Uterus (tissue), 4 donors: ENCODE measurements at places on chromosomes 4 and X. TPM values are rescaled to one million over a fixed set of nuclear protein-coding genes. Genes with fewer than 3 reads are reported as not detected.
A peak's percentile ranks its signal among the peaks of the same experiment; 100 is the strongest.

Gene EDA
- 2.1 TPM for total RNA-seq

Gene ZMAT1
- total RNA-seq: 12.9 TPM

Gene NPY1R
- 5.9 TPM for total RNA-seq

Gene TEC
- total RNA-seq: 2.3 TPM

Gene MED12
- total RNA-seq: 11.2 TPM

Gene ERCC6L
- 0.52 TPM for total RNA-seq

Gene COX7B2
- not detected for total RNA-seq

Gene ARL9
- not detected for total RNA-seq

Gene FAT1
- total RNA-seq: 11.5 TPM

Gene EPGN
- 0.26 TPM for total RNA-seq

Gene MAGEA2
- not detected for total RNA-seq

Gene VEGFC
- 31.5 TPM for total RNA-seq

Gene MAGED4
- total RNA-seq: 15.9 TPM

GRCh38 chr4:15317246-15317645, 110.6 kb upstream of the C1QTNF7 start:
- H3K27me3 ChIP-seq: no peaks in the 10 kb centered on the region
- no peak overlapping the region for H3K27ac ChIP-seq
- H3K4me1 ChIP-seq: no peaks in the 10 kb centered on the region
- no peak overlapping the region for H3K4me3 ChIP-seq
- no peaks in the 10 kb centered on the region for H3K36me3 ChIP-seq

DNA sequence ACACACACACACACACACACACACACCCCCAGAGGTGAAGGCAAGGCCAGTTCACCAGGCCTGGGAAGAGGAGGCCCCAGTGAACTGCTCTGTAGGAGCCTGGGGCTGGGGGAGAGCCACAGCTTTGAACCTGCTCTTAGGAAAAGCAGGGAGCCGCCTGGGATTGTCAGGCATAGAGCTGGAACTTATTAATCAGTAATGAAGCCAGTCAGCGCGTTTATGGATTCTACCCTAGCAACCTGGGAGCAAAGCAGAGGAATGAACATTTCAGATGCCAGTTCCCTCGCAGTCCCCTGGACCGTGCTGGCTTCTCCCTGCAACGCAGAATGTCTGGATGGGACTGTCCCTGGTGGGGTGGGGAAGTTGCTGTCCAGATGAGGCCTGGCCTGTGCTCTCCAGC, 45.3 kb upstream of the DDX3X start:
- no peaks in the 10 kb centered on the region for H3K36me3 ChIP-seq
- no peak for DNase-seq
- H3K27me3 ChIP-seq: no peaks in the 10 kb centered on the region
- no peaks in the 10 kb centered on the region for H3K4me1 ChIP-seq
- no peak overlapping the region for H3K4me3 ChIP-seq

DNA sequence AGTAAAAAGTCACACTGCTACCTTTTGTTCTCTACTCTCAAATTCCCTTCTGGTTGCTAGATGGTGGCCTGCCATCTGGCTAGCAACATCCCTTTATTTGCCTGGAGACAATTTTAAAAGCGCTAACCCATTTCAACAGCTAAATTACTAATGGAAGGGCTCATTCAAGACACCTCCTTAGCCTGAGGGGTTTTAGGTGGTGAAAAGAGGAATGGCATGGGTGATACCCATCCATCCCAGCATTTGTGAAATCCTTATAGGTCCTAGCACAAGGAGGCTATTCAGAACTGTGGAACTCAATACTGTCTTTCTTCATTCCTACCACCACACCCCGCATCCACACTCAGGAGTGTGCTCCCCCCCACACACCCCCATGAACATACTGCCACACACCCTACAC, 33.5 kb downstream of the ARHGEF9 start:
- DNase-seq: no peak
- H3K4me1 ChIP-seq: no peaks in the 10 kb centered on the region
- no peak overlapping the region for H3K4me3 ChIP-seq
- no peak overlapping the region for H3K27ac ChIP-seq
- H3K27me3 ChIP-seq: no peaks in the 10 kb centered on the region

DNA sequence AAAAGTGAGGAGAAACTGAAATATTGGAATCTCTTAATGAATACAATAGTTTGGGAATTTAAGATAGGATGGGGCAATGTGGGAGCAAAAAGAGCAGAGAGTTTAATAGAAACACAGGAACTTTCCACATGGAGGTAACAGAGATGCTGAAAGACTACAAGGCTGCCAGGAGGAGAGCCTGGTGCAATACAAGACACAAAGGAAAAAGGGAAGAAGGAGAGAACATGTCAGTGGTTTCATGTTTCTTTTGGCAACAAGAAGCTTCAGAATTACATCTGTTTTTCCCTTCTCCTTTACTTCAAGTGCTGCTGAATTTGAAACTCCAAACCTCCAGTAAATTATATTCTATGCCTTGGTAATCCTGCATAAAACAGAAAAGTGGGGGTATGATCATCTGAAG, 474.3 kb downstream of the FAT4 start:
- H3K4me1 ChIP-seq: no peaks in the 10 kb centered on the region
- H3K4me3 ChIP-seq: no peak overlapping the region
- no peak for DNase-seq
- no peaks in the 10 kb centered on the region for H3K27me3 ChIP-seq
- no peaks in the 10 kb centered on the region for H3K36me3 ChIP-seq

DNA sequence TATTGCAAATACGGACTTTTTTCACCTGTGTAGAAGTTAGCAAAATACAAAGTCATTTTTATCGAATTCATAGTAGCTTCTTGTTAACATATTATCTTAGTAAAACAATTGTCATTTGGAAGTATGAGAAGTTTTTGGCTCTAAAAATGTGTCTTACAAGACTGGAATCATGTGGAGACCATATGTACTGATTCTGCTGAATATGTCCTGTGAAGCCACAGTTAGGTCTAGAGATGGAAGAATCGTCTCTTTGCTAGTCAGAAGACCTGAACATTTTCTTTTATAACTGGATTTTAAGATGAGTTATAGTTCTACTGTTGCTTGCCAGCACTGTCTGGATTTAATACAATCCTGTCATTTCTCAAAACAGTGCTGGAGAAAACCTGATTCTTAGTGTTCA, 29.0 kb downstream of the TMEM165 start:
- no peak for DNase-seq
- H3K27me3 ChIP-seq: no peaks in the 10 kb centered on the region

- no peaks in the 10 kb centered on the region for H3K27me3 ChIP-seq
- peak overlapping the region; percentile 66 for H3K27ac ChIP-seq
- DNase-seq: no peak
Measured at GRCh38 chr4:6450709-6451108, 21.7 kb downstream of the PPP2R2C start.

GRCh38 chrX:110395877-110396276, 37.2 kb downstream of the RTL9 start:
- DNase-seq: no peak
- no peak overlapping the region for H3K27ac ChIP-seq
- H3K36me3 ChIP-seq: no peaks in the 10 kb centered on the region
- H3K4me3 ChIP-seq: no peak overlapping the region

DNA sequence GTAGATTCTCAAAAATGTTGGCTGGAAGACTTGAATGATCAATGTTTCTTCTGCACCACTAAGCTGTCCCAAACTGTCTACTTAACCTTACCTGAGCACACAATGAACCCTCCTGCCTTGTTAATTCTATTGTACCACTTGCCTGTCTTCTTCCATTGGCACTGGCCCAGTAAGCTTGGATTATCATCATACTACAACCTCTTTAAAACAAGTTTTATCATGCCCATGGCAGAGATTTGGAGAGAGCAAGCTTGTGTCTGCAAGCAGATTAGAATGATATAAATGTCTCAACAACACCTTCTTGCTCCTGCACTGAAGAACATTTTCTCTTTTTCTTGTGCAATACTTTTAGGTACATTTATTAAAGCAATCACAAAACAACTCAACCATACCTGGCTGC, 74.0 kb upstream of the VMA21 start:
- H3K4me1 ChIP-seq: no peaks in the 10 kb centered on the region
- H3K4me3 ChIP-seq: no peak overlapping the region
- no peaks in the 10 kb centered on the region for H3K36me3 ChIP-seq
- H3K27ac ChIP-seq: no peak overlapping the region
- DNase-seq: no peak
- H3K27me3 ChIP-seq: no peaks in the 10 kb centered on the region

DNA sequence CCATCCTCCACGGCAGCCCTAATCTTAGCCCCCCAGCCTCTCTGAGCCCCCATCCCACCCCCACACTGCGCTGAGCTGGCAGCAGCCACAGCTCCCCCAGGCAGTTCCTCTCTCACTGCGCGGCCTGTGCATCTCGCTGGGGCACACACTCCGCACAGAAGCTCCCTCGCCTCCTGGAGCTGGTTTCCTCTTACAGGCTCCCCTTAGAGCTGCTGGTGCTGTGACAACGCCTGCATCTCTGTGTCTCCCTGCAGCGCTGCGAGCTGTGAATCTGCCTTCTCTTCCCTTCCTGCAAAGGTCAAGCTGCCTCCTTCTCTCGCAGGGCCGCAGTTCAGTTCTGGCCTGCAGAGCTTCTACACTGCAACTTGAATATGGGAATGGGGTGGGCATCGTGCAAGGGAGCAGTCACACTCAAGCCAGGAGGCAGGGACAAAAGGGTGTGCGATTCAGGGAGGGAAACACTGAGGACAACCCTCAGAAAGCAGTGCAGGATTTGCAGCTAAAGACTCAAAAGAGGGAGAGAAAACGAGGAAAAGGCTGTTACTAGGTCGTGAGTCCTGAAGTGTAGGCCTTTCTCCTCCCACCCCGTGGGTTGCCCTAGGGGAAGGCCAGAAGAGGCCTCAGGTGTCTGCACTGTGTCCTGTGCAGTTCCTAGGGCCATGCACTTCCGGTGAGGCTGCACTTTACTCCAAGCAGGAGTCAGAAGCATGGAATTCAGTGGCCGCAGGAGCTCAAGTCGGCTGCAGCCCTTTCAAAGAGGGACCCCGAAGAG, 87.0 kb downstream of the BCOR start:
- peak overlapping the region; percentile 93 for H3K27ac ChIP-seq
- H3K36me3 ChIP-seq: no peaks in the 10 kb centered on the region
- no peaks in the 10 kb centered on the region for H3K27me3 ChIP-seq
- H3K4me1 ChIP-seq: peaks cover 3% of the 10 kb centered on the region

DNA sequence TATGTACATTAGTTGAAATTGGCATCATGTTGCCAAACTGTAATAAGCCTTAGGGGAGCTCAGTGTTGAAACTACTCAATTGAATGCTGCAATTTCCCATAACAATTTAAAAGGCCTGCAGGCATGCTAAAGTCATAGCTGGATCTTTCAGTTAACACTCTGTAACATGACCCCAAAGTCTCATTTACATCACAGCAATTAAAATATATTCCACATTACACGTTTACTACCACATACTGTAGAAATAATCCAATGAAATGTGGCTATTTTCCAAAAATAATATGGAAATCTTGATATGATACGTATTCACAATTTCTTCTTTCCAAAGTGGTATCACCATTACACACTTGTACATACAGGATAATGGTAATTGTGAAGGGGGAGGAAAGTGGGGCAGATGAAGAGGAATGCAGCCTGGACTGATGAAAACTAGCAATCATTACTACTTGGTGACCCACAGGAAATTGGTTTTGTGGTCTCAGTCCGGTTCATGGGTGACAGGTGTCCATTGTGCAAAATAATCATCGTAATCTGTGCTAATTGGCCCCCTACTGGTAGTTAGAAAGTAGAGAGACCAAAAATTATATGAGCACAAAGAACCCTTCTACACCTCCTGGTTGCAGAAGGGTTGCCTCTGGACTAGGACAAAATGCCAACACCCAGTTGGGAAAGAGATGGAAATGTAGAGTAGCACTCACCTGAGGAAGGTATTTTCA, 63.7 kb downstream of the TENM3 start:
- H3K4me1 ChIP-seq: no peaks in the 10 kb centered on the region
- no peak for DNase-seq
- no peaks in the 10 kb centered on the region for H3K36me3 ChIP-seq
- no peak overlapping the region for H3K27ac ChIP-seq
- H3K4me3 ChIP-seq: no peak overlapping the region
- no peaks in the 10 kb centered on the region for H3K27me3 ChIP-seq

DNA sequence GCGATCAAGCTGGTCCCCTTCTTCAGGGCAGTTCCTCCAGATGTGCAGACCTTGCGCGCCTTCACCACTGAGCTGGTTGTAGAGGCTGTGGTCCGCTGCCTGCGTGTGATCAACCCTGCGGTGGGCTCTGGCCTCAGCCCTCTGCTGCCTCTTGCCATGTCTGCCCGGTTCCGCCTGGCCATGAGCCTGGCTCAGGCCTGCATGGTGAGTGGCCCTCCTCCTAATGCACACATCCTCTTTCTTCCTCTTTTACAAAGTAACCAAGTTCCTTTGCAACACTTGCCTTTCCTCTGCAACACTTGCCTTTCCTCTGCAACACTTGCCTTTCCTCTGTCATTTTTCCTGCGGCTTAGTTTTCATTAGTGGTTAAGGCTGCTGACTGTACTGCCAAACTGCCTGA, 1.8 kb downstream of the CCDC22 start:
- no peaks in the 10 kb centered on the region for H3K36me3 ChIP-seq
- H3K27ac ChIP-seq: no peak overlapping the region
- DNase-seq: no peak

- DNase-seq: no peak
- no peak overlapping the region for H3K27ac ChIP-seq
Measured at GRCh38 chr4:28287831-28288233, 1427.2 kb downstream of the STIM2 start.

DNA sequence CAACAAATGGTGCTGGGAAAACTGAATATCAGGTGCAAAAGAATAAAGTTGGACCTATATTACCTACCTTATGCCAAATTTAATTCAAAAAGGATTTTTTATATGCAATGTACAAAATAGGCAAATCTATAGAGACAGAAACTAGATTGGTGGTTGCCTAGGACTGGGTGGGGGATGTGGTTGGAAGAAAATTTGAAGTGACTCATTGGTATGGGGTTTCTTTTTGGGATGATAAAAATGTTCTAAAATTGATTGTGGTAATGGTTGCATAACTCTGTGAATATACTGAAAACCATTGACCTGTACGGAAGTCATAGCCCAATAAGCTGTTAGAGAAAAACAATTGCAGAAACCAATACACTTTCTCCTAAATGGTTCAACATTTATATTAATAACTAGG, 72.1 kb downstream of the COL4A5 start:
- H3K27me3 ChIP-seq: no peaks in the 10 kb centered on the region
- no peak overlapping the region for H3K4me3 ChIP-seq
- H3K36me3 ChIP-seq: no peaks in the 10 kb centered on the region

GRCh38 chr4:80489798-80490197, 154.3 kb downstream of the CFAP299 start:
- H3K36me3 ChIP-seq: no peaks in the 10 kb centered on the region
- no peak overlapping the region for H3K27ac ChIP-seq
- H3K4me3 ChIP-seq: no peak overlapping the region
- H3K4me1 ChIP-seq: no peaks in the 10 kb centered on the region
- H3K27me3 ChIP-seq: no peaks in the 10 kb centered on the region

- H3K36me3 ChIP-seq: no peaks in the 10 kb centered on the region
- DNase-seq: no peak
- no peaks in the 10 kb centered on the region for H3K27me3 ChIP-seq
Measured at GRCh38 chrX:109393859-109394258, 88.0 kb downstream of the GUCY2F start.

- H3K4me3 ChIP-seq: no peak overlapping the region
- DNase-seq: no peak
- no peak overlapping the region for H3K27ac ChIP-seq
- H3K36me3 ChIP-seq: no peaks in the 10 kb centered on the region
- H3K4me1 ChIP-seq: no peaks in the 10 kb centered on the region
Measured at GRCh38 chr4:110617646-110618580, 5.0 kb downstream of the PITX2 start.
